Stimulated activated CD8-positive, alpha-beta memory T cell treated with anti-CD3 and anti-CD28 coated beads, Interleukin-12 subunit alpha, Interleukin-12 subunit beta, amount 100 ng/mL, for 1 hour (primary cell): ENCODE measurements at places on chromosomes 7 and 10.

DNA sequence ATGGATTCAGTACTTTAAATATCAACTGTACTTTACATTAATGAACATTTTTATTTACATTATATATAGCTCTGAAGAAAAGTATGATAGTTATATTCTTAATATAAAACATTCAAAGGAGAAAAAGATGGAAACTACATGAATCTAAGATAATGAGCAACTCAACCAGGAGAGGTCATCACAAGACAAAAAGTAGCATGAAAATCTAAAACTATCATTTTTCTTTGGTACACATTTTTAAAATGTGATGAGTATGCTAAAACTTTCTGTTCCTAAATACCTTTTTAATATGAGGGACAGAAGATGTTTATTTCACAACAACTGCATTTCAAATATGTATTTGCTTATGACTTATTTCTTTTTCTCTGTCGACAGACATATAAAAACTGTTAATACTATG, 2.4 kb downstream of the CNTNAP2 start:
- DNase-seq, result no peak

GRCh38 chr7:123432601-123433000, 101.8 kb downstream of the IQUB start:
- no peak for DNase-seq

- no peak for DNase-seq
Measured at GRCh38 chr7:31958226-31958625, 112.0 kb downstream of the PDE1C start.

- no peak for DNase-seq
Measured at GRCh38 chr10:3889961-3890522, 105.0 kb upstream of the KLF6 start.

- no peak for DNase-seq
Measured at GRCh38 chr10:42987575-42987974, 89.3 kb upstream of the RET start.

DNA sequence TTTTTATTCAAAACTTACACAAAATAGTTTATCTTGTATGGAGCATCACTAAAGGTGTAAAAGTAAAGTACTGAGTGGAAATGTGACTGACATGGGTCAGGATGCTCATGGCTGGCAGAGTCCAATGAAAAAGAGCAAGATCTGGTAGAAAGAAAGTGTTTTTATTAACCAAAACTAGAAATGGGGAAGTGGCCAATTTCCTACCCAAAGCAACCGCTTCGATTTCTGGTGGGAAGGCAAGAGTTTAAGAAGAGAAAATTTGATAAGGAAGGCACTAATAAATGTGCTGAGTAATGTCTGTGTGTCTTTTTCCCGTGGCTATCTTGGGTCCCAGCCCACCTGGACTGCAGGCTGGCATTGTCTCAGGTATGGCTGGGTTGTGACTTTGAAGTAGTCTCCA, 277.7 kb downstream of the ANKRD7 start:
- DNase-seq, result no peak

DNA sequence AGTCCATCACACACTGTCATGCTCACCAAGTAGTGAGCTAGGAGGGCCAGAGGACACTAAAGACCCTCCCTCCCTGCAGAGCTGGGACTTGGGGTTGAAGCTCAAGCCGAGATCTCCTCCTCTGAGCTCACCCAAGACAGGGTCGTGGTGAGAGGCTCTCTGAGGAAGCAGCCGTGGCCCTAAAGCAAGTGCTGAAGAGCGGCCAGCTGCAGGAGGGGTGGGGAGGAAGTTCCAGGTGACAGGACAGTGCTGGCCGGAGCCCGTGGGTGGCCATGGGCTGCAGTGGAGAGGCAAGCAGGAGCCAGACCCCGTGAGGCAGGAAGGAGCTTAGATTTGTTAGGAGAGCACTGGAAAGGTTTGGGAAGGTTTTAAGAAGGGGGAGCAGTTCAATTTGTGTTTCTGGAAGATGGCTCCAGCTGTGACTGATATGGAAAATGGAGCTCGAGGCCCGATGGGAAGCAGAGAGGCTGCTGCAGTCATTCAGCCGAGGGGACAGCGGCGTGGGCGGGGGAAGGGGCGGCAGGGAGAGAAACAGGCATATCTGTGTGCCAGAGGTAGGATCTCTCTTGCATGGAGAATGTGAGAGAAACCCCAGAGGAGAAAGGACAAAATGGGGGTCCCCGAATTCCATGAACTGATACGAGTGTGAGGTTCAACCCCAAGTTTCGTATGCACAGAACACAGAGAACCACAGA, 26.9 kb upstream of the DNAAF5 start:
- no peak for DNase-seq

- no peak for DNase-seq
Measured at GRCh38 chr10:79329529-79329928, 17.7 kb upstream of the PPIF start.

DNA sequence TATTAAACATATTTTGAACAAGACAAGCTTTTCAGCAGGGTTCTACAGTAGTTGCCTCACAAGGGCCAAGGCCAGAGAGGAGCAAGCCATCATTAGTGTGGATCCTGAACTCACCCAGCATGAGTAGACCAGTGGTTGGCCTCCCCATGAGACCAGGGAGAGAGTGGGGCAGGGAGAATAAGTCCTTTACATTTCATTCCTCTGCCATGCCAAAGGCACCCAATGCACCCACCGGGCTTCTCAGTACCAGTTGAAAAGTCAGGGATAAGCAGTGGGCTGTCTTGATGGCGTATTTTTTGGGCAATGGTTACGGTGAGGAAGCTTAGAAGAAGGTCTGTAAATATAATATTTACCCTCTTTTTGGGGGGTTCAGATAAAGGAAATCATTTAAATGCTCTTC, 16.6 kb downstream of the CRTAC1 start:
- DNase-seq, result no peak

DNA sequence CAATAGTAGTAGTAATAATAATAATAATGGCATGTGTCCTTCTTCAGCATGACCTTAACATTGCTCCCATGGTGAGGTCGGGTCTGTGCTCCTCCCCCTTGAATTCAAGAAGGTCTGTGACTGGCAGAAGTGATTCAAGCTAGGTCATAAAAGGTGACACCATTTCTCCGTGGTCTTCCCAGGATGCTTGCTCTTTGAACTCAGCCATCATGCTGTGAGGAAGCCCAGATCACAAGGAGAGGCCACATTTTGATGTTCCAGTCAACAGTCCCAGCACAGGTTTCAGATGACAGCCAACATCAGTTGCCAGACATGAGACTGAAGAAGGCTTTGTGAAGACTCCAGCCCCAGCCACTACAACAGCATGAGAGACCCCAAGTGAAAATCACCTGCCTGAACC, 83.9 kb downstream of the SEPTIN14 start:
- no peak for DNase-seq

- no peak for DNase-seq
Measured at GRCh38 chr7:46165276-46165675, 244.2 kb upstream of the IGFBP3 start.

GRCh38 chr10:16193241-16193640, 243.6 kb upstream of the PTER start:
- DNase-seq, result no peak

DNA sequence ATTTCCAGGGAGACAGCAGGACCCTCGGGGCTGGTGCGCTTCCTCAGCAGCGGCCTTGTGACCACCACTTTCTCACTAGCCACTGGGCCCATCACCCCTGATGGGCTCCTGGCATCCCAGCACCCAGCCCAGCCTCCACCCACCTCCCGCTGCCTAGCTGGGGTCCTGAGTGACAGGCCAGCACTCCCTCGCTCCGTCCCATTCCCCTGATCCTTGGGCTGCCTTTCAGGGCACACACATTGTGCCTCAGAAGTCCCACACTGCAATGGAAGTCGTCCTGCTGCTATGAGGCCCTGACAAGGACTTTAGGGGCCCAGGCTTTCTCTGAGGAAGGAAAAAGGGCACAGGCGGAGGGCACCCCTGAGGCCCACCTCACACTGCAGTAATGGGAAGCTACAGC, 12.4 kb downstream of the CAMK2B start:
- no peak for DNase-seq

DNA sequence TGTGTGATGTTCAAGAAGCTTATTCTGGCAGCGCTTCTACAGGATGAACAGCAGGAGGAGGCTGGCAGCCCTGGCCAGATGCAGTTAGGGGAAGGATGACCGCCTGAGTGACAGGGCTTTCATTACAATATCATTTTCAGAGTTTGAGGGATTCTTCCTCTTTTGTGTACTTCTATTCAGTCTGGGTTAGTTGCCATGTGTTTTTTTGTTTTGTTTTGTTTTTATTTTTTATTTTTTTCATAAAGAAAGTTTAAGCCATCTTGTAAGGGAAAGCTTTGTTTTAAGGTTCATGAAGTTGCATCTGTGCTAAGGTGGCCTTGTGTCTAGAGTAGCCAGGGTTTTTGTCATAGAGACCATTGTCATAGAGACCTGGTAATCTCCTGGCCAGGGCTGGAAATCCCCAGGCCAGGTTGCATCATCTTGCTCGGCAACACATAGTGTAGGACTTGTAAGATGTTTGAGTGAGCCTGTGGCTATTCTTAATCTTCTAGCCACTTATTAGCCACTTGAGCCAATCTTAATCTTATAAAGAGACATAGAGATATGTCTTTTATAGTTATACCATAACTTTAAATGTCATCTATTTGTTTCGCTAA, 230.5 kb upstream of the TMEM229A start:
- no peak for DNase-seq

DNA sequence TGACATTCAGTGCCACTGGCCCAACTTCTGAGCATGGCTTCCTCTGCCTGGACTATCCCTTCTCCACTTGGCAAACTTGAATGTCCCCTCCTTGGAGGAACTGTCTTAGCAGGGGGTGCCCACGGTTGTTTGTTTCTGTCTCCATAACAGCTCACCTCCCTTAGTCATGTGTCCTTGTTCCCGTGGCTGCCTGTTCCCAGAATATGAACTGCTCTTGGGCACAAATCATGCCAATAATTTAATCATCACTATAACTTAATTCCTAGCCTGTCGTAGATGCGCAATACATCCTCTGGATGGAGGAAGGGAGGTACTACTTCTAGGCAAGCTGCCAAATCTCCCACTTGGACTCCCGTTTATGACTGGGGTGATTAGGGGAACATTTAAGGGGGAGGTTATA, 173.1 kb downstream of the MYOF start:
- no peak for DNase-seq

DNA sequence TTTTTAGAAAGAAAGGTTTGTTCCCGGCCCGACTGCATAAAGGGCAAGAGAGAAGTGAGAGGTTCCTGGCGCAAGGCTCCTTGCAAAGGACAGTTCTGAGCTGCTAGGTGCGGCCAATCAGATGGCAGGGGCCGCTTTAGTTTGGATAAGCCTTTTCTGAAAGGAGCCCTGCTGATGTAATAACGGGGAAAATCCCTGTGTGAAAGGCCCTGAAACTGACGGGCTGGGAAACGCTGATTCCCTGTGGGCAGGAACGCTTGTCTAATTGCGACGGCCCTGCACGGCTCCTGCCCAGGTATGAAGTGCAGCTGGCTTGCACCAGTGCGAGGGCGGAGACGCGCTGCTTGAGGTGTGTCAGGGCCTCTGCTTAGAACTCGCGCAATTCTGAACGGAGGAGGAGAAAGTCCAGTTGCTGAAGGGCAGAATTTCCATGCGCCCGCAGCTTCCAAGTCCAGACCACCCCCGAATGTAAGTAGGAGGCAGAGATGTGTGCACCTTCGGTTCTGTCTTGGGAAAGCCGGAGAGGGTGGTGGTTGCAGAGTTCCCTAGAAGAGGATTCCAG, 30.5 kb downstream of the TACC2 start:
- no peak for DNase-seq

GRCh38 chr7:128215739-128216138, 25.3 kb upstream of the LEP start:
- no peak for DNase-seq

- DNase-seq, result no peak
Measured at GRCh38 chr7:131152766-131153165, 174.9 kb upstream of the MKLN1 start.

- no peak for DNase-seq
Measured at GRCh38 chr10:68086011-68086410, 10.9 kb upstream of the HERC4 start.

GRCh38 chr10:27857616-27858015, 112.0 kb upstream of the MKX start:
- no peak for DNase-seq

DNA sequence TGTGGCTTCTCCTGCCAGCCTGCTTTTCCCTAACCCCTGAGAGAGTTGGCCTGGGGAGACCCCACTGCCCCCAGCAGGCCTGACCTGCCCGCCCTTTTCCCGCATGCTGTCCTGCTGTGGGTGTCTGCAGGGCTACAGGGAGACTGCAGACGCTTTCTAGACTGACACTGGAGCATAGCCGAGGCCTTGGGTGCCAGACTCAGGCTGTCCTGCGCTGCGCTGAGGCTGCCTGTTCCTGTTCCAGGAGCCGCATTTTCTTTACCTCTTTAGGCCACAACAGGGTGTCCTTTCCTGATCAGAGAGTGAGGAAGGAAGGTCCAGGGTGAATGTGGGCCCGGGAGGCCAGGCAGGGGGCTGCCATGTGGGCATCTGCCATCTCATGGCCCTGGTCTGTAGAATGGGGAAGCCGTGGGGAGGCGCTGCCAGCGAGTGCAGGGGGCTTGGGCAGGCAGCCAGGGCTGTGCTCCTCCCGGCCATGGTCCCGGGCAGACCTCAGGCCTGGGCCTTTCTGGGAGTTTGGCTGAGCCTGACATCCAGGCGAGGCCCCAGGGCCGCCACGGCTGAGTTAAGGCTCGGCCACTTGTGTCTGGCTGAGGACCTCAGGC, 3.6 kb downstream of the PWWP2B start:
- DNase-seq, result no peak

GRCh38 chr7:100888988-100889750, at the start of gene UFSP1:
Gene UFSP1, minus strand, starts transcription at chr7:100889715. Its CDS starts 444 bp downstream, at chr7:100889271.
- DNase-seq, result no peak

- peak; percentile 43 for DNase-seq
Measured at GRCh38 chr10:130301021-130301892, 165.1 kb downstream of the GLRX3 start.

- DNase-seq, result no peak
Measured at GRCh38 chr10:69744971-69745370, 56.7 kb upstream of the COL13A1 start.

GRCh38 chr10:132515811-132516726, 21.5 kb upstream of the INPP5A start:
- DNase-seq, result no peak

DNA sequence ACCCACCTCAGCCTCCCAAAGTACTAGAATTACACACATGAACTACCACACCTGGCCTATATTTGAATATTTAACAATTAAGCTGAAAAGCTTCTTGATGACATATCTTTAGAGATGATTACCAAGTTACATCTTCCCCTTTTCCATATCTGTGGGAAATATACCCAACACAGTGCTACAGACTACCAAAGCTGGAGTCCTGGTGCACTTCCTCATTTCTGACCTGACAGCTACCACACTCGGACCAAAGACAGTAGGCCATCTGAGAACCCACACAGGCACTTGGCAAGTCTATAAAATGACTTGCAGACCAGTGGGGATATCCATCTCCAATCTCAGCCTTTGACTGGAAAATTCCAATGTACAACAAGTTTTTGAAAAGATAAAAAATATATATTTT, 270.4 kb upstream of the KLF14 start:
- DNase-seq, result no peak

DNA sequence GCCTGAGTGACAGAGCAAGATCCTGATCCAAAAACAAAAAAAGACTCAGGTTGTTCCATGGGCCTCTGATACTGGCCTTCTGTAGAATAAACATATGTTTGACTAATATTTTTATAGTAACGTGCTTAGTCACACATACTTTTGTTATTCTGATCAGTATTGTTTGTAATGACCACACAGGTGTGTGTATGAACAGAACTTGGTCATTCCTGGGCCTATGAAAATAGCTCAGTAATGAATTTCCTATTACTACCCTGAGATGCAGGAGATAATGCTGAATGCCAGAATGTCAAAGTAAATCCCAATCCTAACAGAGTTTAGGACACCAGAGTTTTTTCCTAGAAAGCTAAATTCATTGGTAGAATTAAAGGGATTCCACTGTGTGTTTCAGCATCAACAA, 108.7 kb downstream of the DOCK4 start:
- DNase-seq, result no peak
